ENCODE measurements at places on chromosomes 4 and X. TPM values are rescaled to one million over a fixed set of nuclear protein-coding genes. Genes with fewer than 3 reads are reported as not detected.

GRCh38 chr4:183594823-183595222 is 64.2 kb downstream of the RWDD4 start:
- DNase-seq, result no peak

Gene C4orf51
- not detected for total RNA-seq

Gene DMD
- total RNA-seq, result 2.5 TPM

DNA sequence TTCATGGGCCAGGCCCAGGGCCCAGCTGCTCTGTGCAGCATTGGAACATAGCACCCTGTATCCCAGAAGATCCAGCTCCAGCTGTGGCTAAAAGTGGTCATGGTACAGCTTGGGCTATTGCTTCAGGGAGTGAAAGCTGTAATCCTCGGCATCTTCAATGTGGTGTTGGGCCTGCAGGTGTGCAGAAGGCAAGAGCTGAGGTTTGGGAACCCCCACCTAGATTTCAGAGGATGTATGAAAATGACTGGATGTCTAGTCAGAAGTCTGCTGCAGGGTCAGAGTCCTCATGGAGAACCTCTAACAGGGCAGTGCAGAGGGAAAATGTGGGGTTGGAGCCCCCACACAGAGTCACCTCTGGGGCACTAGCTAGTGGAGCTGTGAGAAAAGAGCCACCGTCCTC is 341.7 kb downstream of the PPP3CA start:
- DNase-seq, result no peak

Gene ABCG2
- 0.21 TPM for total RNA-seq

GRCh38 chr4:6183740-6184139 is 16.6 kb downstream of the JAKMIP1 start:
- no peak for DNase-seq

DNA sequence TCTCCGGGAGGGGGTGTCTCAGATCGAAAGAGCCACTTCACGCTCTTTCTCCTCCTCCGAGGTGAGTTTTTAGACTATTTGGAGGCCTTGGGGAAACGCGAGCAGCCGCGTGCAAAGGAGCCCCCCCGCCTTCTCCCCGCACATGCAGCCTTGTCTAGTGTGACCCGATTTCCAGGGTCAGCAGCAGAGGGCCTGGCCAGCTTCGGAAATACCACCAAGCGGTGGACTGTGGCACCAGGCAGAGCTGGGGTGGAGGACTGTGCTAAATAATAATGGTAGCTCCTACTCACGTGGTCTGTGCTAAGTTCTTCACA is 79.3 kb upstream of the BCOR start:
- DNase-seq, result no peak

- DNase-seq, result no peak
Measured at GRCh38 chrX:79366873-79367749, at the start of gene ITM2A. Gene ITM2A (minus strand): TSS chrX:79367334. CDS start chrX:79367215, 119 bp downstream.

Gene CCDC160
- total RNA-seq, result 0.63 TPM

GRCh38 chr4:1031956-1032795 is 20.8 kb downstream of the FGFRL1 start:
- DNase-seq, result no peak

All from kidney epithelial cell (primary cell).